ENCODE measurements at places on chromosomes 6 and 20.
A peak's percentile ranks its signal among the peaks of the same experiment; 100 is the strongest.

DNA sequence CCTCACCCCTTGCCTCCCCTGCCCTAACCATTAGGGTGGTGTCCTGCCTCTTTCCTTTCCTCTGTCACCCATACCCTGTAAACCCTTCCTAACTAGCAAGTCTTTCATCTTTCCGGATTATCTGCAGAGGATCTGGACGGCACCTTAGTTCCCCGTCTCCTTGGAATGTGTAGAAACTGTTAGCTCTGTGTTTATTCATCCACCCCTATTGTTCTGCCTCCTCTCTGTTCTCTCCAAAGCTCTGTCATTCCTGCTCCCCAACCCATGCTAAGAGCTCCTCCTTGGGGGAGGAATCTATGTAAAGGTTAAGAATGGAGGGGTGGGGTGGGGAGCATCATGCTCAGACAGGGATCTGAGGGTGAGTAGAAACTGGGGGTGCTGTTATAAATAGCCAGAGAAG is 39.4 kb upstream of the KCNK5 start:
- no peak for DNase-seq

DNA sequence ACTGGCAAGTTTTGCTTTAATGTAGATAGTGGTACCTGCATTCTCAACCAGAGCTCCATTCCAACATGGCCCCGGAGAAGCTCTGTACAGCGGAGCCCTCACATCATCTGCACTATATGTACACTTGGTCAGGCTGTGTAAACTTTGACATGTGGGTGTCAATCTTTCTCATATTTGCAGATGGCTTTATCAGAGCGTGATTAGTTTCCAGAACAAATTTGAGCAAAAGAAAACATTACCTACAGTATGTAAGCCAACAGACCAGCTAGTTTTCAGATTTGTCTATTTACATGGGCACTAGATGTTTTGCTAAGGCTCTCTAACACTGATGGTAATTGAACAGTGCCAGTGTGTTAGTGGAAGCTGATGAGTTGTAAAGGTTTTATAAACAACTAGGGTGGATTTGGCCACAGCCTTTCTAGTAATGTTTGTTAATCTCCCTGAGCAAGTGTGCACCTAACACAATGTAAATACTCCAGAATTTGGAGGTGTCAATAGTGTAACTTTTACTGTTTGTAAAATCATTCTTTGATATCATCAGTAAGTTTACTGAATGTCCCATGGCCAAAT is 131.8 kb downstream of the FOXA2 start:
- no peak for DNase-seq

DNA sequence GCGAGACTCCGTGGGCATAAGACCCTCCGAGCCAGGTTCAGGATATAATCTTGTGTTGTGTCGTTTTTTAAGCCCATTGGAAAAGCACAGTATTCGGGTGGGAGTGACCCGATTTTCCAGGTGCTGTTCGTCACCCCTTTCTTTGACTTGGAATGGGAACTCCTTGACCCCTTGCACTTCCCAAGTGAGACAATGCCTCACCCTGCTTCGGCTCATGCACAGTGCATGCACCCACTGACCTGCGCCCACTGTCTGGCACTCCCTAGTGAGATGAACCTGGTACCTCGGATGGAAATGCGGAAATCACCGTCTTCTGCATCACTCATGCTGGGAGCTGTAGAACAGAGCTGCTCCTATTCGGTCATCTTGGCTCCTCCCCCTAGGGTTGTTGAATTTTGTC is 307.7 kb upstream of the DEFB115 start:
- DNase-seq, result no peak

DNA sequence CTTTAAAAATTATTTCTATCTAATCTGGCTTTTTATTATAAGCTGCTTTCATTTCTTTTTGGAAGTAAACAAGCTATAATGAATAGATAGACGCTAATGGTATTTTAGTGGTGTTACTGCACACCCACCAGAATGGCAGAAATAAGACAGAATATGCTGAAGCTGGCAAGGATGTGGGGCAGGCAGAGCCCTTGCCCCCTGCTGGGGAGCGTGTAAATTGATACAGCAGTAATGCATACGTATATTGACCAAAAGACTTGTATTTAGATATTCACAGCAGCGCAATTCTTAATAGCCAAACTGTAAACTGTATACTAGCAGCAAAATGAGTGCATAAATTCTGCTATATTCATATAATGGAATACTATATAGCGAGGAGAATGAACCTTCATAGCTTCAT is 35.3 kb downstream of the TMEM181 start:
- peak; percentile 28 for DNase-seq

Measured in Jurkat, Clone E6-1 (cell line).